Heart right ventricle (tissue), 16 donors: ENCODE measurements at places on chromosomes 16 and 17.

DNA sequence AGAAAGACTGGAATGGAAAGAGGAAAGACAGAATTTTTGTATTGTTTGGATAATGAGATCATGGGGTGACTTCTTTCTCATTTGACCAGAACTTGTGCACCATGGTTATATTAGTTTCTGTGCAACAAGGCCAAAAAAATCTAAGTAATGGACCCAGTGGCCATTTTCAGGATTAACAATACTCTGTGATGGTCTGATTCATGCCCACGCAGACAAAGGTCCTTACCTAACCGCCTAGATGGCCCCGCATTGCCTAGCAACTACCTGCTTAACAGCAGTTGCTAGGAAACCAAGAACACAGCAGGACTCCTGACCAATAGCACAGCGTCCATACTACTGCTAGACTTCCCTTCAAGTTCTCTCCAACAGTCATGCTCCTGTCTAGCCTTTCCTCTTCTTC, 22.4 kb downstream of the MIS12 start:
- no peak for DNase-seq

DNA sequence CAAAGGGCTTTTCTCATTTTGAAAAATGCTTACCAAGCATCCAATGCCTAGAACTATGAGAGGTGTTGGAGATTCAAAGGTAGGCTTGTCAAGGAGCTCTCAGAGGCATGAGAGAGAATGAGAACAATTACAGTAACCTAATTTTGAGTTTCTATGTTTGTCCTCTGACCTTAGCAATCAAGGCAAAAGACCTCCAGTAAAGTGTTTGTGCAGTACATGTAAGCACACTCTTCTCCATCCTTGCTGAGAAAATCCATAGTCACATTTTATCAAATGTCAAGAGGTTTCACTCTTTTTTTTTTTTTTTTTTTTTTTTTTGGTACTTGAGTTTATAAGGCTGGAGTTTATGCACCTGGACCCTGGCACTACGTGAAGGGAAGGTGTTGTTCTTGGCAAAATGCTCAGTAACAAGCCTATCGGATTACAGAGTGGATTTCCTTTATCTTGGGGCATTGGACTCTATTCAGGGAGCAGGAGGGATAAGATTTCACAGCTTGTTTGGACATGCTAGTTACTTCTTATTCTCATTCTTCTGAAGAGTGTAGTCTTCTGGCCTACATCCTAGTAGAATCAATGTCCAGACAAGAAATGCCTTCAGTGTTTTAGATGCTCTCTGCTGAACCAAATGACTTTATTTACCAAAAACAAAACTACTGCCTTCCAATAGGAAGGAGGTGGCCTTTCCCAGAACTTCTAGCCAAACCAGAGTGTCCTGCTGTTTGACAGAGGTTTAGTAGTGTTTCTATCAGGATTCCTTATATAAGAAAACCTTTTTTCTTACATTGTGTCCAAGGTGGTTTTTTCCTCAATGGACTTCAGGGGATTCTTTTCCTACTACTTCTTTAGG, 21.9 kb downstream of the KCNJ2 start:
- no peak for DNase-seq

- no peak for DNase-seq
These were observed 26.4 kb downstream of the RNF43 start for GRCh38 chr17:58390884-58391283.

- DNase-seq: no peak
These were observed at the start of gene CCDC102A for GRCh38 chr16:57536306-57537193. Gene CCDC102A (minus strand): TSS chr16:57536571. CDS start chr16:57529177, 7,394 bp downstream.

DNA sequence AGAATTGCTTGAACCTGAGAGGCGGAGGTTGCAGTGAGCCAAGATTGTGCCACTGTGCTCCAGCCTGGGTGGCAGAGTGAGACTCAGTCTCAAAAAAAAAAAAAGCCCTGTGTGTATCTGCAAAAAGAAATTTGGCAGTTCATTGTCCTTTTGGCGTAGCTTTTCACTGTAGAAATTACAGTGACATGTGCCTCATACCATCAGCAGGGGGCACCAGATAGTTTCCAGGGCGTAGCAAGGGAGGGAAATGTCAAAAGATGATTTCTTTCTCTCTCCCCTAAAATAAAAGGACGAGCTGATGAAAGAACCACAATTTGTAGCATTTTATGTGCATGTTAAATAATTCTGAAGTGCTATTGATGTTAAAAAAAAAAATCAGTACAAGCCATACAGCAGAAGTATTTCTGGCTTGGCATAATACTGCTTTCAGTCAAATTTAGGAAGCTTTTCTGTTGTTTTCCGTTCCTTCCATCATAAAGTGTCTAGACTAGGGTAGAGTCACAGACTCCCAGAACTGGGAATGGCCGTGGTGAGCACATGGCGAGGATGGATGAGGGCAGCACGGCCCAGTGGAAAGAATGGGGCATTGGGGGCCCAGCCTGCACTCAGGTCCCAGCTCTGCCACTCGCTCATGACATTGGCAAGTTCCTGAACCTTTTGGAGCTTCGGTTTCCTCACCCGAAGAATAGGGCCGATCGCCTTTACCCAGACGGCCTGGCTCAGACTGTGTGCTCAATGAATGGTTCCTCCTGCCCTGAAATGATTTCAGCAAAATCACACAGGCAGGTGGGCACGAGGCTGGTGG, 59.8 kb upstream of the RPH3AL start:
- DNase-seq: peak; percentile 62

GRCh38 chr16:26791169-26791568, 275.6 kb upstream of the C16orf82 start:
- DNase-seq: no peak

DNA sequence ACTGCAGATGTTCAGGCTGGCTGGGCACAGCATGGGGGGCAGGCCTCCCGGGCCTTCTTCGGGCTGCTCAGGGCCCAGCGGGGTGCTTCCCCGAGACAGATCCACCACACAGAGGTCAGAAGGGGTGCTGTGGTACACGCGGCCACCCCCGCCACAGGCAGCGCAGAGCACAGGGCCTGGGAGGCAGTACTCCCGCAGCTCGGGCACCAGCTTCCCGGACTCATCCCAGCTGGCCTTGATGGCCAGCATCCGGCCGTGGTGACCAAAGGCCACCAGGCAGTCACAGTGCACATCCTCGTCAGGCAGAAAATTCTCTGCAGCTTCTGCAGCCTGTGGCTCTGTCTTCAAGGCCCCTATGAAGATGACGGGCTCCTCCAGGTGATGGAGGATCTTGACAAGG, 1.9 kb downstream of the FAAP100 start:
- DNase-seq: no peak
